Fibroblast of mammary gland (primary cell): ENCODE measurements at places on chromosomes 1 and 21.

DNA sequence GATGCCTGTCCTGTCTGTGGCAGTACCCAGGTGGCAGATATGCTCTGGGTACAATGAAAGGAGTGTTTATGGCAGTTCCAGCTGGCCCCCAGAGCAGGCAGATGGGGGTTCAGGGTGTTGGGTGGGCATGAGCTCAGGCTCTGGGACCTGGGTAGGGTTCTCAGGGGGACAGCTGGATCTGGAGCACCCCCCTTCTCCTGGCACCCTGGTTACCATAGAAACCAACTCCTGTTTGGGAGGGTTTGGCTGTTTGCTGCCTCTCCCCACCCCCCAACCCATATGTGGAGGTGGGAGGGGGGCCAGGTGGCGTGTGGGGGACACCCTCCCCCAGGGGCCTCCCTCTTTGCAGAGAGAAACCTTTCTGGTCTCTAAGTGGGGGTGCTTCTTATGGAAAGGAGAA lies 7.1 kb downstream of the FOXO6 start:
- no peak for DNase-seq

DNA sequence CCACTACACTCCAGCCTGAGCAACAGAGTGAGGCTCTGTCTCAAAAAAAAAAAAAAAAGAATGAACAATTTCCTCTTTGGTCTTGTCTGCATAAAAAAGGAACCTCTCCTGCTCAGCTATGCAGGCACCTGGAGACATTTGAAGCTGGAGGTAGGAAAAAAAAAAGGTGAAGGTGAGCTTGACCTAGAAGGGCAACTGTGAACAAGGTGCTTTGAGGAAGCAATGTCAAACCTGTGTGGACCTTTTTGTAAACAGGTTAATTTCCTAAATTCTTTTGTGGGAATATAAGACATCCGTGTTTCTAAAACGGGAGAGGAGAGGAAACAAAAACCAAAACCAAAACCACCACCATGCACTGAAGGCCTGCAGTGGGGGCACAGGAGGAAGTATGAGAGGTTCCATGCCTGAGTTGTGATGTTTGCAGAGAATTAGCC lies 77.5 kb downstream of the SLC45A1 start:
- no peak for DNase-seq

DNA sequence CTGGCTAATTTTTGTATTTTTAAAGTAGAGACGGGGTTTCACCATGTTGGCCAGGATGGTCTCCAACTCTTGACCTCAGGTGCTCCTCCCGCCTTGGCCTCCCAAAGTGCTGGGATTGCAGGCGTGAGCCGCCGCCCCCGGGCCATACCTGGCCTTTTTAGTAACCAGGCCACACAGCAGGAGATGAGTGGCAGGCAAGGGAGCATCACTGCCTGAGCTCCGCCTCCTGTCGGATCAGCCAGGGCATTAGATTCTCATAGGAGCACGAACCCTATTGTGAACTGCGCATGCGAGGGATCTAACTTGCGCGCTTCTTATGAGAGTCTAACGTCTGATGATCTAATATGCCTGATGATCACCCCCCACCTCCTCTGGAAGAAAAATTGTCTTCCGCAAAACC lies 308.7 kb upstream of the PRMT6 start:
- no peak for DNase-seq

- no peak for DNase-seq
Measured at GRCh38 chr1:101431956-101432510, 195.2 kb downstream of the S1PR1 start.

DNA sequence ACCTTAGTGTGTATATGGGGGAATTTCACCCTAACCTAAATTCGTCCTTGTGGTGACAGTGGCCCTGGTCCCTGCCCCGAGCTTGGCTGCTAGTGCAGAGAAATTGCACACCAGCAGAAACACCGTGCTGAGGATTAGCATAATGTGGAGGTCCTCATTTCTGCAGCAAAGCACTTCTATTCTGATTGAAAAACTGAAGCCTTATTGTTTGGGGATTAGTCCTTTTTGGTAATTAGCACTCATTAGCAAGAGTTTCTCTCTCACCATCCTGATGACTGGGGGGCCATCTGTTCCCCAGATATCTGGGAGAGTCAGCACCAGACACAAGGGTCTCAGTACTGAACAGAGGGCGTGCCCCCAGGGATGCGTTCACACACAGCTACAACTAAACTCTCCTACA lies 55.2 kb downstream of the AJAP1 start:
- no peak for DNase-seq

DNA sequence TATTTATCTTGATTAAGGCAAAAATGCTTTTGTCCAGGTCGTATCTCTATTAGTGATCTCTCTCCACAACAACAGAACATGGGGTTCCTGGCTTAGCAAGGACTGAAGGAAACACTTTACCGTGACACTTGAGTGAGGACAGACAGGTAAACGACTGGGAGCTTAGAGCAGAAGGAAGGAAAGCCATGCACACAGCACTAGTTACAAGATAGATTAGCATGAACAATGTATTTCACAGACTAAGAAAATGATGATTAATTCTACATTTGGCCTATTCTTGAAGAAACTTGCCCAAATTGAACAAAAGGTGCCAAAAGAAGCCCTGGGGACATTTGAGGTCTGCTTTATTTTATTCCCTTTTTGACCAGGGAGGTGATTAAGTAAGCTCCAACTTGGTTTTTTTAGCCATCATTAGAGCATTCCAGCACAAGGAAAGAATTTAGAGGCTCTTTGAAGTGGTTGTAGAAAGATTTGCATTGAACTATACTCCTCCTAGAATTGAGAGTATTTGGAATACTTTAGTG lies 248.5 kb downstream of the USP25 start:
- peak; percentile 42 for DNase-seq

DNA sequence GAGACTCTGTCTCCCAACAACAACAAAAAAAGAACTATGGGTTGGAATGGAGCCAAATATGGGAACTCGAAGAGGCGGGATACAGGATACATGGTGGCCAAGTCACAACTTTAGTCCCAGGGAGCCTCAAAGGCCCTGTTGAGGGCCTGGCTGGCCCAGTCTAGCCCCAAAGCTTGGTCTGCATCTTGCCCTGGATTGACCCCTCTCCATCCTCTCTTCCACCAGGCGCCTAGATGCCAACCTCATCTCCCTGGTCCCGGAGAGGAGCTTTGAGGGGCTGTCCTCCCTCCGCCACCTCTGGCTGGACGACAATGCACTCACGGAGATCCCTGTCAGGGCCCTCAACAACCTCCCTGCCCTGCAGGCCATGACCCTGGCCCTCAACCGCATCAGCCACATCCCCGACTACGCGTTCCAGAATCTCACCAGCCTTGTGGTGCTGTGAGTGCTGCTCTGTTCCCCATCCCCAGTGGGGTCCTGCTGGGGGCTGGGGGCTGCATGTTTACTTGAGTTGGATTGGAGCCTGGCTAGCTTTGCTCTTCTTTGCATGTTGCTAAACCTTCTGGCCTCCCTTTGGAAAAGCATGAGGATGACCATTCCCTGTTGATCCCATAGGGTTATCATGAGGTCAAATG lies 65.5 kb downstream of the UBE2T start:
- DNase-seq, result no peak

GRCh38 chr1:51990478-51990965 lies at the start of gene RAB3B:
RAB3B (minus strand) TSS chr1:51990700; CDS start chr1:51977117, 13,583 bp downstream.
- peak; percentile 58 for DNase-seq

GRCh38 chr1:218480588-218481099 lies 135.5 kb downstream of the TGFB2 start:
- DNase-seq, result peak; percentile 80

GRCh38 chr1:209767706-209768105 lies 11.9 kb downstream of the TRAF3IP3 start:
- no peak for DNase-seq

GRCh38 chr1:54996869-54997710 lies 1.6 kb upstream of the BSND start:
- DNase-seq, result no peak

- DNase-seq, result peak; percentile 65
Measured at GRCh38 chr1:41618066-41618825, 133.8 kb upstream of the EDN2 start.

DNA sequence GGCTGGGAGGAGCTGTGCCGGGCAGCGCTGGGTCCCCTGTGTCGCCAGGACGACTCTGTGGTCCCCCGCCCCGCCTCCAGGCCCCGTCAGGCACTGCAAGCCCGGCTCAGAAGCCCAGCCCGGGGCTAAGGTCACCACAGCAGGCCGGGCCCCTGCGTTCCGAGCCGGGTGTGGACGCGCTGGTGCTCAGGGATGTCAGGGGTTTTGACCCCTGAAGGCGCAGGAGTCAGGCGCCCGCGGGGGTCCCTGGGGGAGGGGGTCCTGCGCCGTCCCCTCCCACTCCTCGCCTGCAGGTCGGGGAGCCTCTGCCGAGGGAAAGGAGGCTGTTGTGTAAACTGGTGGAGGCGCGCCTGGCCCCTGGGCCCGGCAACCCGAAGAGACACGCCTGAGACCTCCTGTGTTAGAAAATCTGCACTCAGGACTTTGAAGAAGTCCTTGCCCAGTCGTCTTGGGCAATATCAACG lies 23.7 kb upstream of the TMEM54 start:
- no peak for DNase-seq

GRCh38 chr1:172704420-172705210 lies 45.7 kb downstream of the FASLG start:
- DNase-seq, result no peak

DNA sequence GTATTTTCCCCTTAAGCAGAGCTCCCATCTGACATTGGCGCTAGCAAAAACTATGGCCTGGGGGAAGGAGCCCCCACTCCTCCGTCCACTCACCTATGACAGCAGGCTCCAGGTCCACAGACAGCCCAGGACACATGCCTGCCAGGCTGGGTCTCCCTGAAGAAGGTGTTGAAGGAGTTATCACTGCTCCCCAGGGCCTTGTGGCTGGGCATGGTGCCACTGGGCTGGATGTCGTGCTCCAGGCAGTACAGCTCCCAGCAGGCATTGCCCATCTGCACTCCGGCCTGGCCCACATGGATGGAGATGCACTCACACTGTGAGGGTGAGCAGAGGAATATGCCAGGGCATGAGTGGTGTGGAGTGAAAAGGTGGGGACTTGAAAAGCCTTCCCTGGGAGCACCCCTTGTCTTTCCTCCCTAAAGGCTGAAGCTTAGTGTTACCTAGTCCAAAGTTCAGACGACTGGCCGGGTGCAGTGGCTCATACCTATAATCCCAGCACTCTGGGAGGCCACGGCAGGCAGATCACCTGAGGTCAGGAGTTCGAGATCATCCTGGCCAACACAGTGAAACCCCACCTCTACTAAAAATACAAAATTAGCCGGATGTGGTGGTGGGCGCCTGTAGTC lies 30.0 kb downstream of the RABIF start:
- DNase-seq, result peak; percentile 32

- DNase-seq, result no peak
Measured at GRCh38 chr1:116770625-116771024, 16.4 kb downstream of the CD2 start.

DNA sequence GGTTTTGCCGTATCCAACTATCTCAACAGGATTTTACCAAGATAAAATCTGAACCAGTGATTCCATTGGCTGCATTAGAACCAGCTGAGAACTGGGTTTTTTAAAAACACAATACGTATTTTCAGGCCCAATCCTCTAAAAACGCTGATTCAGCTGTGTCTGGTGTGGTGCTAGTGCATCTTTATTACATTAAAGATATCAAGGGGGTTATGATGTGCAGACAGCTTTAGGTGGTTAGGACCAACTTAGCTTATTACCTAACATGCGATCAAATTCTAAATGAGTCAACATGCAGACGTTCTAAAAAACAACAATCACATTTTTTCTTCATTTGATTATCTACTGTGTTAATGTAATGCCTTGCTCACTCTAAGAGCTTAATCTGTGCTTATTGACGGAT lies 32.0 kb upstream of the EXO1 start:
- DNase-seq, result no peak

GRCh38 chr1:92365378-92366039 lies 66.7 kb downstream of the RPAP2 start:
- DNase-seq, result no peak

DNA sequence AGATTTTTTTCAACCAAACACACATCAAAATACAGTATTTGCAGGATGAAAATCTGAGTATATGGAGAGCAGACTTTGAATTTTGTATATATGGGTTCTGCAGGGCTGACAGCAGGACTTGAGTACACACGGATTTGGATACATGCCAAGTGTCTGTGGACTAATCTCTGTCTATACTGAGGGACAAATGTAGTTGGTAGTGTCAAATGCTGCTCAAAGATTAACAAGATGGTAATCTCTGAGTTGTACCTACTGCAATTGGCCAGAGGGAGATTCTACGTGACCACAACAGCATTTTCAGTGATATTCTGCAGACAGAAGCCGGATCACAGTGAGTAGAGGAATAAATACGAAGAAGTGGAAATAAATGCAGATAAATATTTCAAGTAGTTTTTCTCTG lies 43.4 kb downstream of the SHCBP1L start:
- DNase-seq, result no peak

- DNase-seq, result peak; percentile 12
Measured at GRCh38 chr1:10965546-10966226, 46.8 kb upstream of the TARDBP start.

DNA sequence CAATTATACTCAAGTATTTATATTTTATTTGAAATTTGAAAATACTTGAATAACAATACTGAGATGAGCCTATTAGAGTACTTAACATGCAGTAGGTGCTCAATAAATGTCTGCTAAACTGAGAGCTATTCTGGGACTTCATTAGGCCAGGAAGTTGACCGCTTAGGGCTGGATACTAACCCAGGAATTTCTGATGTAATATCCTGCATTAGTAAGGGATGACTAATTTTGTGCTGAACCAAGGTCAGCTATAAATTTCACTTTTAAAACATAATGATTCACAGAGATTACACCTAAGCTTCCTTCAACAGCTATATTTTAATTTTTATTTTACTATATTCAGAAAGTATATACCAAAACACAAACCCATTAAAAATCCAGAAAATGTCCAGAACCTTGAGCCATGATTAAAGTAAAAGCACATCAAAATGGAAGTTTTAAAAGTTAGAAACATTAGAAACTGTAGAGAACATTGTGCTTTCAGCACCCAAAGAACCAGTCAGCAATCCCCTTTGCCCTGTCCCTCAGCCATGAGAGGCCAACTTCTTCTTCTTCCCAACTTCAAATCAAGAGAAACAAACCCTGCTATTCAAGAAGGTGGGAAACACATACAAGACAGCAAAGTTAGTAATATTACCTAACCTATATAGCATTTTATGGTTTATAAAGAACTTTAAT lies 35.4 kb downstream of the WNT2B start:
- DNase-seq, result peak; percentile 93

DNA sequence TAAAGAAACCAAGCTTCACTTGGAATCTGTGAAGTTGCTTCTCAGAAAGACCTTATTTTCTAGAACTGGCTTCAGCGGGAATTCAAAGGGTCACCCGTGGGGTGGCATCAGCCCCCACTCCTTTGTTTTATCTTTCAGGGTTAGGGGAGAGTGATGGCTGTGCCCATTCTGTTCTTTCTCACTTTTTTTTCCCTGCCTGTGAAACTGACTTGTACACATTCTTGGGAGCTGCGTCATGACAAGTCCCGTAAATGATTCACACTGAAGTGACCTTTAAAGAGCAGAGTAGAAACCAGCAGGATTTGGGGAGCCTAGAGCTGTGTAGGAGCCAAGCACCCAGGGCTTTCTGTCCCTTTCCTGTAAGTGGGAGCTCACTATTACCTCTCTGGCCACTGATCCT lies 43.8 kb downstream of the SLC44A3 start:
- peak; percentile 89 for DNase-seq

- peak; percentile 58 for DNase-seq
Measured at GRCh38 chr1:70656361-70656760, 245.3 kb downstream of the CTH start.
